ENCODE measurements at places on chromosomes 2 and 18.

DNA sequence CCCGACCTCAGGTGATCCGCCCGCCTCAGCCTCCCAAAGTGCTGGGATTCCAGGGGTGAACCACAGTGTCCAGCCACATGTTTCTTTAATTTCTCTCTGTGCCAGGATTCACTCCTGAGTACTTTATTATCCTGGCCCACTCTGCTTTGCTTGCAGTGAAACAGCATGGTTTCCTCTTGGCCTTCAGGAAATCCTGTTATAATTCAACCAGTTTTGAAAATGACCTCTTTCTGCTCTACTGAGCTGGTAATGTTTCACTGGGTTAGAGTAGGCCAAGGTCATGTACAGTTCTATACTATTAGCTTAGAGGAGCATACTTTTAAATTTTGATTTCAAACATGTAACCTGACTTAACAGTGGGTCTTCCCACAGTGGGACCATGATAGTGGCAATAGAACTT is 90.6 kb upstream of the PELI1 start:
- no peak for DNase-seq

- no peak for DNase-seq
Measured at GRCh38 chr18:63451799-63452660, 24.7 kb upstream of the SERPINB5 start.

DNA sequence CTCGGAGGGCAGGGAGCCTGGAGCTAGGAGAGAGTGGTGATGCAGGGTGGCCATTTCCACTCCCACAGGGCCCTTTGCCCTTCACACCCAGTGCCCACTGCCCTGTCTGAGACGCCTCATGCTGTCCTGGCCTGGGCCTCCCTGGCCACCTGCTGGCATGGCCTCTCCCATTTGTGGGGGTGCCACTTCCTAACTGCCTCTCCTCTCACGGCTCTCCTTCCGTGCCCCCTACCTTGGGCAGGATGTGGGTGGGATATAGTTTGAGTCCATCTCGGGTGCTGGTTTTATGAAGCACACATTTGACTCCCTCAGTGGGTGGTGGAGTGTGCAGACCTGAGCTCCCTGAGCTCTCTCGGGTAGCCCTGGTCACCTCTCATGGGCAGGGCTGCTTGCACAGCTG is 46.0 kb downstream of the DGKD start:
- no peak for DNase-seq

DNA sequence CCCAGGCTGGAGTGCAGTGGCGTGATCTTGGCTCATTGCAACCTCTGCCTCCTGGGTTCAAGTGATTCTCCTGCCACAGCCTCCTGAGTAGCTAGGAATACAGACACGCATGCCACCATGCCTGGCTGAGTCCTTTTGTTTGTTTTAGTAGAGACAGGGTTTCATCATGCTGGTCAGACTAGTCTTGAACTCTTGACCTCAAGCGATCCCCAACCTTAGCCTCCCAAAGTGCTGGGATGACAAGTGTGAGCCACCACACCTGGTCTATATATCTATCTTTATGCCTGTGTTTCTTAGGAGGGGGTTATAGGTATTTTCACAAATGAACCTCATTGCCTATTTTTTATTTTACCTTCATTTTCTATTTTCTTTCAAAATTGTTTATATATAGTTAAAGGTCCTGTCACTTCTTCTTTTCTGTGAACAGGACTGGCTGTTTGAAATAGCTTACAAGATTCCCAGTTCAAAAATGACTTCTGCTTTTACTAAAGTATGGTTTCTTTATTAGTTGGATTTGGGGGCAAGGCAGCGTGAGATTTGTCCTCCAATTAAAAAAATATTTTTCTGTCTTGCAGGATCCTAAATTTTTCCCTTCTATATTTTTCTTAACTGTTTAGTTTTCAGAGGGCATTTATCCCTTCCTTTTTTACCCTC is 16.4 kb upstream of the MARCHF7 start:
- DNase-seq, result no peak

DNA sequence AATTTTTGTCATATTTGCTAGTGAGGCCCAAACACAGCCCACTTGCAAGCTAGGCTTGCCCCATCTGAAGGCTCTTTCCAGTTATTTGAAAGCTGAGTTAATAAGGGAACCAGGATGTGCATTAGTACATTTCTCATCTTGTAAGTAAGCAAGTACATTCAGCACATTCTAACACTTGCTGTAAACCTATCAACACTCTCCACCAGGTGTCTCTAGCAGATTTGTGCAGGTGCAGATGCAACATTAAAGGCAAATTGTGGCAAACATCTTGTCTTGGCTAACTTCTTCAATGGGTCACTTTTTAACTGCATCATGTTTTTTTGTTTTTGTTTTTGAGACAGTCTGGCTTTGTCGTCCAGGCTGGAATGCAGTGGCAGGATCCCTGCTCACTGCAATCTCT is 25.3 kb upstream of the MFSD6 start:
- peak; percentile 45 for DNase-seq

GRCh38 chr2:220835583-220835982 is 736.5 kb downstream of the EPHA4 start:
- DNase-seq, result no peak

- DNase-seq, result no peak
Measured at GRCh38 chr2:128332091-128332634, 13.5 kb upstream of the HS6ST1 start.

DNA sequence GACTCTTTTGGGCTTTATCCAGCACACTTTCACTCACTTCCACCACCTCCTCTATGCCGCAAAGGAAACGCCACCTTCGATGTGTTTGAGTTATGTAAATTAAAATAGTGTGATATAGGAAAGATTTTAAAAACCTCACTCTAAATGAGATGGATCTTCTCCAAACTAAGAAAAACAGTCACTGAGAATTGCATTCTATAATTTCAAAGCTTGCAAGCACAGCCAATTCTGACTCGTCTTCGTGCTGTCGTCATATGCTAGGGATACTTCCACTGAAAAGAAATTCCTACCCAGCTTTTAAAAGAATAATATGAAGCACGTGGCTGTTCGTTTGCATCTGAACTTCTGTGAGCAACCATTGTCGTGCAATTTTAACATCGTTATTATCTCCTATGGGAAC is 162.5 kb downstream of the SH3BP4 start:
- DNase-seq, result no peak

DNA sequence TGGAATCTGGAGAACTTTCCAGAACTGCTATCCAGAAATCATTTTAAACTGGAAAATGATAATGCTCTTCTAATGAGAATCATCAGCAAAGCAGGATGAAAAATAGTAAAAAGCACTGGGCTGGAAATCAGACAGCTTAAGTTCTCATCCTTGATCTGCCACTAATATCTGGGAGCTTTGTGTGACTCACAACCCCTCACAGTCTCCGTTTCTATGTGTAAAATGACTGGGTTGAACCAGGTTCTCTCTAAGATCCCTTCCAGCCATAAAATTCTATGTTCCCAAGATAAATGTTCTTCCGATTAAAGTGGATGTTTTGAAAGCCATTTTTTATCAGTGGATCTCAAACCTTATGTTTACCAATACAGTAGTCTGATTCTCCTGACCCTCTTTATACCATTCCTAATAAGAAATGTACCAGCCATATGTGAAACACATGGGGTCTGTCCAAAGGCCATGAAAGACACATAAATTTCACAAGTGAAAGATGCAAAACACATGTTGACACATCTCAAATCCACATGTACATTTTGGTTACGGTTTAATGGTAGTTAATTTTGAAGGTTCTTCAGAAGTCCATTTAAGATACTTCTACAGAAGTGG is 188.8 kb downstream of the EN1 start:
- DNase-seq, result no peak

DNA sequence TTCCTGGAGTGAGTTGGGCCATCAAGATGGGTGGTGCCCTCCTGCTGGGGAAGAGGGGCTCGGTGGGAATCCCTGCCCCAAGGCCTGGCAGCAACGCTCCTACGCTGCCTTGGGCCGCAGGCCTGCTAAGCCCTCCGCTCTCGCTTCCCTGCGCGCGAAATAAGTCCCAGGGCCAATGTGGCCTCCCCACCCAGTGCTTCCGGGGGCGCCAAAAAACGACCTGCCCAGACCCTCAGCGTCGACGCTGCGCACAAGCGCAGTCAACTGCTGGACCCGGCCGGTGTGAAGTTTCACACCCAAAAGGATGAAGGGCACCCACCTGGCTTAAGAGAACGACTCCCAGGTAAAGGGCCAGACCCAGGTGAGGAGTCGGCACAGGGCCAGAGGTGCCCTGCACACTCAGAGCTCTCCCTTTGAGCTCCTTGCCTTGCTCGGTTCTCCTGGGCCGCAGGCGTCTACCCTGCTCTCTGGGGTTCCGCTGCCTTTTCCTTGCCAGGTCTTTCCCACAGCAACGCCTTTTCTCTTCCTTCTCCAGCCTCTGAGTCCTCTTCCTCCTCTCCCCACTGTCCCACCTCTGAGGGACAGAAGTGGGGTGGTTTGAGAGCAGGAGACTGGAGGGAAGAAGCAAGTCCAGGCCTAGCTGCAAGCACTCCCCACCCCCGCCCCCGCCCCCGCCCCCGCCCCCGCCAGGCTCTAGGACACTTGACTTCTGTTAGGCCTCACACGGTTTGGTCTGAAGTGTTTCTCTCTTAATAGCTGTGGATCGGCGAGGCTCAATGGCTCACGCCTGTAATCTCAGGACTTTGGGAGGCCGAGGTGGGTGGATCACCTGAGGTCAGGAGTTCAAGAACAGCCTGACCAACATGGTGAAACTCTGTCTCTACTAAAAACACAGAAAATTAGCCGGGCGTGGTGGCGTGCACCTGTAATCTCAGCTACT is at the start of gene DNAJC5G:
Gene DNAJC5G, plus strand, starts transcription at position 223 of the 940 bp plus-strand sequence. CDS start 1,296 bp downstream, outside the sequence.
- no peak for DNase-seq

DNA sequence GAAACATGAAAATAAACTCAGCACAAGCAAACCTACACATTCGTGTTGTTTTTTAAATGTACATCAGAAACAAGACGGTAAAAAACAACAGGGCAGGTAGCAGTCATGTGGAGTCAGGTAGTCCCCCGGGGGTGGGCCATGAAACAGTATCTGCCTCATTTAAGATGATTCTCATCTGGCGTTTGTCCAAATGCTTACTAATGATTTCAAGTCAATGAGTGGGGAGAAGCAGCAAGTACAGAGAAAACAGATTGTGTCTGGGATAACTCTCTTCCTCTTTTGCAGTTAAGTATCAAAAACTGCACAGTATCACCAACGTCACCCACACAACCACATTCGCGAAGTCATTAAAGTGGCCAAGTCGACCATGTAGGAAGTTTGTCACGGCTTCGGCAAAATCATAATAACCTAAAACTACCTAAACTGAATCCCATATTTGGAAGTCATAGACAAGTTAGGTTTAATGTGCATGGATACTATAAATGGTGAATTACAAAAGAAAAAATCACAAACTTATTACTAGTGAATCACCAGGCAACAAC is 1.3 kb downstream of the LAPTM4A start:
- DNase-seq, result no peak

- DNase-seq, result no peak
Measured at GRCh38 chr2:45439788-45440773, 171.0 kb downstream of the SRBD1 start.

DNA sequence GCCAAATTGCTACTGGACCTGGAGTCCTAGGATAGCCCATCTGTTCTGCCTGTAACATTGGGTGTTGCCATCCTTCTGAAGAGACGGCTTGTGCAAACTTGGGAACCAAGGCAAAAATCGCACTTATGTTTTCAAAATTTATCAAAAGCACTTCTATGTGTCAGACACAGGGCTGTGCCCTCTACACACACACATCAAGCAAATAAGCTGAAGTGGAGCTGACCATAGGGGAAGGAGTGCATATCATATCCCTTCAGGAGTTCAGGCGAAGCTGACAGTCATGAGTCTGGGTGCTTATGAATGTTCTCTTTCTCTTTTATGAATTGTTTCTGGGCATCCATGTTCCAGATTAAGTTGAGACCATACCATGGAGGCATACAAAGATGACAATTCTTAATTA is 247.9 kb downstream of the CYRIA start:
- DNase-seq, result no peak

DNA sequence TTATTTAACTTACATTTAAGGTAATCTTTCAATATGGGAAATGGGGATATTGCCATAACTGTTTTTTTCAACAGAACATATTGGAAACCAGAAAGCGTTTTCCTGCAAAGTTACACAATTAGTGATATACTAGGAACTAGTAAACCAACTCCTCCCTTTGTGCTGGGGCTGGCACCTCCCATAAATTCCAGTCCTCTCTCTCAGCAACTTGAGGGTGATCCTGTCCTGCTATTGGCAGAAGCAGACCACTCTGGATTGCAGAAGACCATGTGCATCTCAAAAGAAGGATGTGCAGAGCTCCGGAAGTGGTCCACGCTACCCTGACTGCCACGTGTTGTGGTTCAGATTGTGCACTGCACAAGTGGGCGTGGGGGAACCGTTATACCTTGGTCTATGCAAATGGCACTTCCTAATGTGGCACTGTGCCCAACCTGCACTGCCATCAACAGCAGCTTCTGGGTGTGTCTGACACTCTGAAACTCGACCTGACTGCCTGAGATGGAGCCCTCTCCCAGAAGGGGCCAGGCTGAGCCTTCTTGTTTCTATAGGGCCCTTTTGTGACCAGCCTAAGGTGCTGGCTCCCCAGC is 219.2 kb downstream of the ZNF516 start:
- DNase-seq, result no peak

- DNase-seq, result no peak
Measured at GRCh38 chr18:40877096-40877495, 1077.9 kb upstream of the PIK3C3 start.

- no peak for DNase-seq
Measured at GRCh38 chr18:57789090-57789489, 14.0 kb downstream of the ATP8B1 start.

DNA sequence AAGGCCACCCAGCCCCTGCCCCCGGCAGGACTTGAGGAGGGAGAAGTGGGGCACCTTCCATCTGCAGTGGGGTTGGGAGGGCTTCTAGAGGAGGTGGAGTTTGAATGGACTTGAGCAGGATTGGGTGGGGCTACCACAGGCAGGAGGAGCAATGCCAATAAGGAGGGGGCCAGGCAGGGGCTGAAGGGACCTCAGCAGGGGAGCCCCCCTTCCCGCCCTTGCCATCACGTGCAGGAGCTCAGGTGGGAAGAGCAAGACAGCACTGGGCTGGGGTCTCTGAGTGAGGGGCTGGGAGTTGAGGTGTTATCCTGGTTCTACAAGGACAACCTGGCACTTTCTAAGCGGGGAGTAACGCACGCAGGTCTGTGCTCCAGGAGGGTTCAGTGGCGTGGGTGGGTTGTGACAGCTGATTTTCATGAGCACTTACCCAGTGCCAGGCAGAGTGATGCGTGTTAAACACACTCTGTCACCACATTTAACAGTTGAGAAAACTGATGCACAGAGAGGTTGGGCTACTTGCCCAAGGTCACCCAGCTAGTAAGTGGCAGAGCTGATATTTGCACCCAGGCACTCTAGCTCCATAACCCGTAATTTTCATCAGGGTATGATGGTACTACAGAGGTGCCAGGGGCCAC is 4.8 kb downstream of the CHRND start:
- DNase-seq, result no peak

GRCh38 chr2:235561450-235561849 is 67.6 kb downstream of the AGAP1 start:
- no peak for DNase-seq

- DNase-seq, result no peak
Measured at GRCh38 chr2:141810148-141810547, 320.7 kb downstream of the LRP1B start.

Data from activated CD4-positive, alpha-beta T cell treated with anti-CD3 and anti-CD28 coated beads, Interleukin-2, amount 50 U/mL, for 24 hours (primary cell).